ENCODE measurements at places on chromosomes 13 and 19.

DNA sequence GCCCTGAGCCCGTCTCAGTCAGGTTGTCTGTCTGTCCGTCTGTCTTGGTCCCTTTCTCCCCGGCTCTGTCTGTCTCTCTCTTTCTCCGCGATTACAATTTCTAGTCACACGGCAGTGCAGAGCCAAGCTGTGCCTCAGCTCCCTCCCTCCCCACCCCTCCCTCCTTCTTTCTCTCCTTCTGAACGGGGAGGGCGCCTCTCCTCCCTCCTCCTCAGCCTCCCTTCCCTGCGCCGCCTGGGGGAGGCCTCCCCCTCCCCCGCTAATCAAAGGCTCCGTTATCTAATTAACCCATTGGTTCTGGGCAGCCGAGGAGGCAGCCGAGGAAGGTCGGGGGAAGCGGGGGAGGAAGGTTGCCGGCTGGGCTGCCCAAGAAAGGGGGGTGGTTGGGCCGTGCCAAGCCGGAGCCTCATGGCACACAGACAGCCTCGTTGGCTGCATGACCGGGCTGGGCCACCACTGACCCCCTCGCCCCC lies 16.5 kb downstream of the LRRC4B start:
- DNase-seq = no peak

- DNase-seq = no peak
Measured at GRCh38 chr13:75219479-75220237, 262.3 kb downstream of the TBC1D4 start.

DNA sequence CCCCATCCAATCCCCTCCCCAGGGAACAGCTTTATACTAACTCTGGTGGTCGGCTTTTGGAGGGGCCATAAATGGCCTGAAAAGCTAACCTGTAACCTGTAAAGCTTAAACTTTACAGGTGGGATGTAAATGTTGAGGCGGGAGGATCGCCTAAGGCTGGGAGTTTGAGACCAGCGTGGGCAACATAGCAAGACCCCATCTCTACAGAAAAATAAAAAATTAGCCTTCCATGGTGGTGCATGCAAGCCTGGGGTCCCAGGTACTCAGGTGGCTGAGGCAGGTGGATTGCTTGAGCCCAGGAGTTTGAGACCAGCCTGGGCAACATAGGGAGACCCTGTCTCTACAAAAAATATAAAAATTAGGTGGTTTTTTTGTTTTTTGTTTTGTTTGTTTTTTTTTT lies 18.5 kb downstream of the CARM1 start:
- DNase-seq = no peak

GRCh38 chr19:54517483-54517882 lies 14.9 kb downstream of the LAIR2 start:
- peak; percentile 75 for DNase-seq

- DNase-seq = no peak
Measured at GRCh38 chr13:27965740-27966640, 3.1 kb downstream of the CDX2 start.

- no peak for DNase-seq
Measured at GRCh38 chr19:44891016-44891882, at the start of gene TOMM40. TSS of gene TOMM40 (plus strand) at chr19:44891254. CDS start at chr19:44891416, 162 bp downstream.

DNA sequence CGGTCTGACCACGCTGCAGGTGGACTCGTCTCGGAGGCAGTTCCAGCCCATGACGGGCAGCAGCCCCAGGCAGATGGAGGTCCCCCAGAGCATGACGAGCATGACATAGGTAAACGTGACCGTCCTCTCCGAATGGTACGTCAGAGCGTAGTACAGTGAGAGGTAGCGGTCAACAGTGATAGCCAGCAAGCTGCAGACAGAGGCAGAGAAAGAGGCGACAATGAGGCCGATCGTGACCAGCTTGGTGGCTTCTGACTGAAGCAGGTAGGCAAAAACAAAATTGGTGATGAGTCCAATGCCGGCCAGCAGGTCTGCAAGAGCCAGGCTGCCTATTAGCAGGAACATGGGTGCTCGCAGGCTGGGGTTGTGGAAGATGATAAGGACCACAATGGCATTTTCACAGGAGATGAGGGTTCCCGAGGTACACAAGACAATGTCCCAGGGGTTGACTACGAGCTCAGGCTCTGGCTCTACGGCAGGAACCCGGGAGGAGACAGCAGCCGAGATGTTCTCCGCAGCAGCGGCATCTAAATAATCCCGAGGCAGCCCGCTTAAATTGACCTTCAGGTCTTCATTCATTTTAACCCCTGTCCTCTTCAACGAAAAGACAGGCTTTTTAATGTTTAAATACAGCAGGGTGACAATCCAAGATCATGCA lies 1.2 kb downstream of the GPR12 start:
- DNase-seq = no peak
